ENCODE measurements at places on chromosomes 4 and X.

DNA sequence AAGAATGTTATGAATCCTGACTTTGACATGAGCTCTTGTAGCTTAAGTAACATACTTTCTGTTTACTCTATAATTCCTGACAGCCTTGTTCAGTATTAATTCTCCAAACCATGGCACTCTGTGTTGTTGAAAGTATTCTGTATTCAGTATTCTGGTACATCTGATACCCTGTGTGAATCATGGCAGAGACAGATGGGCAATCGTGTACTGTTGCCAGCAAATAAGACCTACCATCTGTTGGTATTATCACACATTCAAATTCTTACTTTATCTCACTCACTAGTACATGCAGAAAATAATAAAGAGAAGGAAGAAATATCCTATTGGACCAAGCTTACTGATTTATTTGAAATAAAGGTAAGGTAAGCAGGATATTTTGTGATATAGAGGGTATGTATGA lies 7.9 kb downstream of the MBTPS2 start:
- peaks cover 9% of the 10 kb centered on the region for H3K36me3 ChIP-seq
- H3K4me1 ChIP-seq, result peaks cover 2% of the 10 kb centered on the region
- no peaks in the 10 kb centered on the region for H3K27me3 ChIP-seq
- H3K27ac ChIP-seq, result no peak overlapping the region
- DNase-seq, result no peak

DNA sequence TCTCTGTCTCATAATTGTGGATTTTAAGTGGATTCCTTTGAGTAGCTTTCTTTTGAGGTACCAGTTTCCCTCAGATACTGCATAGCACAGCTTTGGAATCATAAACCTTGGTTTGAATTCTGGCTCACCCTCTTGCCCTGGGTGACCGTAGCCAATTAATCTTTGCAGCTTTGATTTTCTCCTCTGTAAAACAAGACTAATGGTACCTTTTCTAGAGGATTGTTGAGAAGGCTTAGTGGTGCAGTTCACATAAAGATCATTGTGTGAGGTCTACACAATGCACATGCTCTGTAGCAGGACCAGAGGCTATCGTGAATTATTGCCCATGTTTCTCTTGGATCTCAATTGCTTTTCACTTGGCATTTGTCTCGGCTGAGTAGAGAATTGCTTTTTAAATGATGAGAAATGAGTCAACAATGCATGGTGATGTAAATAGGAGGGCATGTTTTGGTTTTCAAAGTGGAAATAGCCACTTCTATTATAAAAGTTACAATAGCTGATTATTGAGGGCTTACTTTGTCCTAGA lies 47.9 kb downstream of the TMEM131L start:
- no peaks in the 10 kb centered on the region for H3K27me3 ChIP-seq
- H3K4me3 ChIP-seq, result no peak overlapping the region
- H3K4me1 ChIP-seq, result peaks cover 81% of the 10 kb centered on the region
- no peaks in the 10 kb centered on the region for H3K36me3 ChIP-seq
- no peak for DNase-seq

DNA sequence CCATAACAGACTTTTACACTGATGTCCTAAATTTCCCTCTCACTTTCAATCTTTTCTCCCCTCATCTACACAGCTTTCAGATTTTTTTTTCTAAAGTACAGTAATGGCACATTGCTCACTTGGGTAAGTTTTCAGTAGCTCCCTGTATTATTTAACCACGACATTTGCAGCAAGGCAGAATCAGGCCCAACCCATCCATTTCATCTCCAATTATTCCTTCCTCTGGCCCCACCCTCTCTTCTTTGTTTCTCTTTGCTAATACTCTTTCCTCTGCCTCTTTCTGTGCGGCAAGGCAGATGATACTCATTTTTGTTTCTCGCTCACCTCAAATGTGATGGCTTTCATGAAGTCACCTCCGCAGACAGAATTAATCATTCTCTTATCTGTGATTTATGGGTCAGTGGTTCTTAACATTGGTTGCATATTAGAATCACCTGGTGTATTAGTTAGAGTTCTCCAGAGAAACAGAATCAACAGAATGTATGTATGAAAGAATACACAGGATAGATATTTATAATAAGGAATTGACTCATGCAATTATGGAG lies 43.4 kb upstream of the GATB start:
- no peaks in the 10 kb centered on the region for H3K4me1 ChIP-seq
- no peak overlapping the region for H3K4me3 ChIP-seq
- no peaks in the 10 kb centered on the region for H3K27me3 ChIP-seq
- H3K27ac ChIP-seq, result no peak overlapping the region
- DNase-seq, result no peak

DNA sequence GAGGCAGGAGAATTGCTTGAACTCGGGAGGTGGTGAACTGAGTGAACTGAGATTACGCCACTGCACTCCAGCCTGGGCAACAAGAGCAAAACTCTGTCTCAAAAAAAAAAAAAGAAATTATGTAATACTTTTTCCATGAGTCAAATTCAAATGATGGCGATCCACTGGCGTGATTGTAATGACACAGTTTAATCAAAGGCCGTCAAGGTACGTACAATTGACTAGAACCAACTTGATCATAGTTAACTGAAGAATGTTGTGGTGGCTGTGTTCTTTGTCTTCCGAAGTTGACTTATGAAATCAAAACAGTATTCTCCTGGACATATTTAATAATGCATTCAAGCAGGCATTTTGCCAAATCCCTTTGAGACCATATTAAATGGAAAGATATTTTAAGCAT lies 318.6 kb upstream of the FAT1 start:
- DNase-seq, result no peak
- H3K27me3 ChIP-seq, result no peaks in the 10 kb centered on the region
- no peaks in the 10 kb centered on the region for H3K4me1 ChIP-seq

- no peaks in the 10 kb centered on the region for H3K36me3 ChIP-seq
- no peak overlapping the region for H3K27ac ChIP-seq
- DNase-seq, result no peak
- H3K4me1 ChIP-seq, result no peaks in the 10 kb centered on the region
These were observed 51.5 kb upstream of the AMELX start for GRCh38 chrX:11241720-11242119.

GRCh38 chrX:54824195-54824594 lies 16.6 kb downstream of the MAGED2 start:
- DNase-seq, result no peak
- no peaks in the 10 kb centered on the region for H3K27me3 ChIP-seq

DNA sequence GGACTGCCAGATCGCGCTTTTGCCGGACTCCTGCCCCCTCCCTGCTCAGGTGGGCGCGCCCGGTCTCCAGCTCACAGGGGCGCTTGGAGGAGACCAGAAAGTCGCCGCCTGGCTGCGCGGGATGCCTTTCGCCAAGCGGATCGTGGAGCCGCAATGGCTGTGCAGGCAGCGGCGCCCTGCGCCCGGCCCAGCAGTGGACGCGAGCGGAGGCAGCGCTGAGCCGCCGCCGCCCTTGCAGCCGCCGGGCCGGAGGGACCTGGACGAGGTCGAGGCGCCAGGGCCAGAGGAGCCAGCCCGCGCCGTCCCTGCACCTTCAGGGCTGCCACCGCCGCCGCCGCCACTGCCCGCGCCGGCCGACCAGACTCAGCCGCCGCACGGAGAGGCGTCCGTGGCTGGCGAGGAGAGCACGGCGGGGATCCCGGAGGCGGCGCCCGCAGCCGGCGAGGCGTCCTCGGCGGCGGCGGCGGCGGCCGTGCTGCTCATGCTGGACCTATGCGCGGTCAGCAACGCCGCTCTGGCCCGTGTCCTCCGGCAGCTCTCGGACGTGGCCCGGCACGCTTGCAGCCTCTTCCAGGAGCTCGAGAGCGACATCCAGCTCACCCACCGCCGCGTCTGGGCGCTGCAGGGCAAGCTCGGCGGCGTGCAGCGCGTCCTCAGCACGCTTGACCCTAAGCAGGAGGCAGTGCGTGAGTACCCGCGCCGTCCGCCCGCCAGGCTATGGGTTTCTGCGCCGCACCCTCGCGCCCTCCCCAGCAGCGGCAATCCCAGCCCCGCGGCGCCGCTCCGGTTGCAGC lies 834 bp downstream of the NHS start:
- H3K27ac ChIP-seq, result no peak overlapping the region
- DNase-seq, result no peak
- no peaks in the 10 kb centered on the region for H3K4me1 ChIP-seq
- no peak overlapping the region for H3K4me3 ChIP-seq

- H3K27ac ChIP-seq, result no peak overlapping the region
- DNase-seq, result no peak
- no peaks in the 10 kb centered on the region for H3K27me3 ChIP-seq
- peaks cover 34% of the 10 kb centered on the region for H3K4me1 ChIP-seq
These were observed 61.0 kb downstream of the STX18 start for GRCh38 chr4:4480685-4481398.

DNA sequence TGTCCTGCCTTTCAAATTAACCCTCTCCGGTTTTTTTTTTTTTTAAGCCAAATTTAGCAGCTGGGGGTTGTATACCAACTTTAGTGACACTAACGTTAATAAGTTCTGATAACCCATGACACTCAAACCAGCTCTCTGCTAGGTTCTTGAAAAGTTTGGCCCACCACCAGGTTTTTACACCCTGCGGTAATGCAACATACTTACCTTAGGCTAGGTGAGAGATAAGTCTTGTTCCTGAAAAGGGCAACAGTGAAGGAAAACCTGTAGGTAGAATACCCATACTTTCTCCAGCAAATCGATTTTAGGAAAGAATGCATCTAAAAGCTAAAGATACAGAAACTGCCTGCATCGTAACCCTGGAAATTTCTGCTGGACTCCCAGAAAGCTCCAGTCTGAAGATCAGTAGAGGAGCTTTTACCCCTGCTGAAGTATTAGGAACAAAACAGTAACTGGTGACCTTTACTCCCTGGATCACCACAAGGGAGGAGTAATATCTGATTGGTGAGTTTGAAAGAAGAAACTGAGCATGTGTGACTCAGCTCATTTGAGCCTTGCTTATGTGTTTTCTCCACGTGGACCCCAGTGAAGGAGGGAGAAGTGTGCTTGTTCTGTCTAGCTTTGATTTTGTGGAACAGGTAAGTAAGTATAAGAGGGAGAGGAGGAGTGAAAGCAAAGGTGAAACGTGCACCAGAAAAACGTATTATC lies 34.4 kb upstream of the COX18 start:
- H3K27me3 ChIP-seq, result no peaks in the 10 kb centered on the region
- no peak for DNase-seq
- no peak overlapping the region for H3K27ac ChIP-seq
- H3K4me1 ChIP-seq, result peaks cover 6% of the 10 kb centered on the region

- H3K27ac ChIP-seq, result peak overlapping the region; percentile 15
- DNase-seq, result no peak
- no peak overlapping the region for H3K4me3 ChIP-seq
- no peaks in the 10 kb centered on the region for H3K27me3 ChIP-seq
- H3K36me3 ChIP-seq, result no peaks in the 10 kb centered on the region
These were observed 28.6 kb upstream of the TAF9B start for GRCh38 chrX:78168065-78168464.

DNA sequence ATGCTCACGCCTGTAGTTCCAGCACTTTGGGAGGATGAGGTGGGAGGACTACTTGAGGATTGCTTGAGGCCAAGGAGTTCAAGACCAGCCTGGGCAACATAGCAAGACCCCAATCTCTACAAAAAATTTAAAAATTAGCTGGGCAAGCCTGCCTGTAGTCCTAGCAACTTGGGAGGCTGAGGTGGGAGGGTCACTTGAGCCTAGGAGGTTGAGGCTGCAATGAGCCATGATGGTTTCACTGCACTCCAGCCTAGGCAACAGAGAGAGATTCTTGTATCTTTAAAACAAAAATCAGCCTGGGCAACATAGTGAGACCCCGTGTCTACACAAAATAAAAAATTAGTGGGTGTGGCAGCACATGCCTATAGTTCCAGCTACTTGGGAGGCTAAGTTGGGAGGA lies 1.9 kb downstream of the ZNF41 start:
- no peak overlapping the region for H3K27ac ChIP-seq
- H3K4me3 ChIP-seq, result no peak overlapping the region
- H3K4me1 ChIP-seq, result peaks cover 17% of the 10 kb centered on the region
- DNase-seq, result no peak
- H3K27me3 ChIP-seq, result no peaks in the 10 kb centered on the region

DNA sequence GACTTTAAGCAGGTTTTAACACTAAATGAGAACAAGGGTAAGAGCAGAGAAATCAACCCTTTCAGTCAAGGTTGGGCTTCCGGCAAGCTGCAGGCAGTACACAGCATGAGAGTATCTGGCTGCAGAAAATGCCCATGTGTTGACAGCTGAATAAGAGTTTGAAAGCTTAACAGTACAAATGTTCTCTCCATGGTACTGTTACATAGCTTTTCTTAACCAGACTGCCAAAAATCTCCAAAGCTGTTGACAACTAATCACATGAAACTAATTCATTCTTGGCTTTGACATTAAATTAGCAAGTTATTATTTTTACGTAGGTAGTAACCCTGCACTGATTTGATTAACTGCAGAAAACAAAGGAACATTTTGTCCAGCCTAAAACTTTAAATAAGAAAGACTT lies 153.5 kb downstream of the SLC10A7 start:
- no peak for DNase-seq
- no peaks in the 10 kb centered on the region for H3K27me3 ChIP-seq
- peaks cover 18% of the 10 kb centered on the region for H3K4me1 ChIP-seq
- H3K27ac ChIP-seq, result no peak overlapping the region
- H3K4me3 ChIP-seq, result no peak overlapping the region

- DNase-seq, result no peak
- H3K4me3 ChIP-seq, result no peak overlapping the region
- H3K4me1 ChIP-seq, result no peaks in the 10 kb centered on the region
- H3K27ac ChIP-seq, result no peak overlapping the region
- no peaks in the 10 kb centered on the region for H3K36me3 ChIP-seq
These were observed 106.7 kb downstream of the GPC3 start for GRCh38 chrX:133878710-133879109.

GRCh38 chr4:40182954-40183353 lies 13.9 kb upstream of the RHOH start:
- H3K4me1 ChIP-seq, result peaks cover 54% of the 10 kb centered on the region
- no peaks in the 10 kb centered on the region for H3K36me3 ChIP-seq
- H3K27me3 ChIP-seq, result no peaks in the 10 kb centered on the region
- H3K27ac ChIP-seq, result no peak overlapping the region
- H3K4me3 ChIP-seq, result no peak overlapping the region

- no peak overlapping the region for H3K4me3 ChIP-seq
- peak overlapping the region; percentile 64 for H3K27ac ChIP-seq
- H3K27me3 ChIP-seq, result no peaks in the 10 kb centered on the region
- H3K36me3 ChIP-seq, result no peaks in the 10 kb centered on the region
- DNase-seq, result no peak
These were observed 31.6 kb downstream of the UBE2K start for GRCh38 chr4:39729557-39729956.

DNA sequence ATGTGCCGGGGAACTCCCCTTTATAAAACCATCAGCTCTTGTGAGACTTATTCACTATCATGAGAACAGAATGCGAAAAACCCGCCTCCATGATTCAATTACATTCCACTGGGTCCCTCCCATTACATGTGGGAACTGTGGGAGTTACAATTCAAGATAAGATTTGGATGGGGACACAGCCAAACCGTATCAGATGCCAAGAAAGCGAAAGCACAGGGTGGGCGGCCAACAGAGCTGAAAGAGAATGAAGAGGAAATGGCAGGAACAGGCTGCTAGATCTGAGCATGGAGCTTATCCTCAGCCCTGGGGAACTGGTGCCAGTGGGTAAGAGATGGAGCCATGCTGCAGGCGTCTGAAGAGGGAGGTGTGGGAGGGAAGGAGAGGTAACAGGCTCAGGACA lies 117.7 kb upstream of the PNPLA4 start:
- H3K27me3 ChIP-seq, result no peaks in the 10 kb centered on the region
- H3K4me3 ChIP-seq, result no peak overlapping the region
- no peaks in the 10 kb centered on the region for H3K36me3 ChIP-seq
- H3K27ac ChIP-seq, result peak overlapping the region; percentile 29
- DNase-seq, result no peak
- no peaks in the 10 kb centered on the region for H3K4me1 ChIP-seq

Measured in naive thymus-derived CD8-positive, alpha-beta T cell (primary cell).